ENCODE measurements at places on chromosomes 16 and 17. TPM values are rescaled to one million over a fixed set of nuclear protein-coding genes. Genes with fewer than 3 reads are reported as not detected.

Gene HCRT
- not detected for total RNA-seq

Gene MPO
- total RNA-seq: 0.09 TPM

Gene CD300A
- total RNA-seq: not detected

Gene IGSF6
- not detected for total RNA-seq

Gene SEC14L5
- 0.28 TPM for total RNA-seq

Gene SLC16A6
- 1.00 TPM for total RNA-seq

Gene ITGB4
- total RNA-seq: 0.28 TPM

Gene CLDN7
- total RNA-seq: 1.6 TPM

Gene TLCD2
- 4.4 TPM for total RNA-seq

Gene KLHL11
- 26.0 TPM for total RNA-seq

Gene CDR2
- total RNA-seq: 61.1 TPM

Gene KRT14
- 0.14 TPM for total RNA-seq

Gene CSF3
- total RNA-seq: 0.37 TPM

Gene MYH2
- total RNA-seq: under 0.01 TPM

Gene SDR42E2
- under 0.01 TPM for total RNA-seq

Gene EFCAB5
- 0.57 TPM for total RNA-seq

Gene ZFP3
- total RNA-seq: 1.3 TPM

Measured in smooth muscle cell of bladder (primary cell).